ENCODE measurements at places on chromosomes 7 and 10. TPM values are rescaled to one million over a fixed set of nuclear protein-coding genes. Genes with fewer than 3 reads are reported as not detected.

DNA sequence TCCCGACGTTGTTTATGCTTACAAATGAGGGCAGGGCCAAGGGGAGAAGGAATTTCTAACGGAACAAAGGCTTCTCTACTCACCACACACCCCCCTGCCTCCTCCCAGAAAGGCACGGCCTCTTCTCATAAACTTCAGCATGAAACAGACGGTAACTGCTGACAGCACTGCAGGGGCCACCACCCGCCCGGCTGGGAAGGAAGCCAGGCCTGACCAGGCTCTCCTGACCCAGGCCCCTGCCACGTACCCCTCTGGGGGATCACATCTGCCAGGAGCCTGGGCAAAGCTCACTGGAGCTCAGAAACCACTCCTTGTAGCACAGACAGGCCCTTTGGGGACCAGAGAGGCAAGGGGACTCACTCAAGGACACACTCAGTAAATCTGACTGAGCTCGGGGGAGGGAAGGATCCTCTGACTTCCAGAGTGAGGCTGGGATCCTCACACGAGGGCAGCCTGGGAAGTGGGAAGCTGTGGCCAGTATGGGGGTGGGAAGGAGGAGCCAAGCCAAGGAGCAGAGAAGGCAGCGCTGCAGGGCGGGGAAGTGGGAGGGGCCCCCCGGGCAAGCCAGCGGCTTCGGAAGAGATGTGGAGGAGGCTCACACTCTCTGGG lies 46.1 kb downstream of the ZCCHC24 start:
- peaks cover 4% of the 10 kb centered on the region for H3K36me3 ChIP-seq
- H3K4me3 ChIP-seq, result no peak overlapping the region
- peaks cover 59% of the 10 kb centered on the region for H3K4me1 ChIP-seq

The PANK1 gene
- 7.9 TPM for total RNA-seq

The PPP1R3C gene
- 4.9 TPM for total RNA-seq

DNA sequence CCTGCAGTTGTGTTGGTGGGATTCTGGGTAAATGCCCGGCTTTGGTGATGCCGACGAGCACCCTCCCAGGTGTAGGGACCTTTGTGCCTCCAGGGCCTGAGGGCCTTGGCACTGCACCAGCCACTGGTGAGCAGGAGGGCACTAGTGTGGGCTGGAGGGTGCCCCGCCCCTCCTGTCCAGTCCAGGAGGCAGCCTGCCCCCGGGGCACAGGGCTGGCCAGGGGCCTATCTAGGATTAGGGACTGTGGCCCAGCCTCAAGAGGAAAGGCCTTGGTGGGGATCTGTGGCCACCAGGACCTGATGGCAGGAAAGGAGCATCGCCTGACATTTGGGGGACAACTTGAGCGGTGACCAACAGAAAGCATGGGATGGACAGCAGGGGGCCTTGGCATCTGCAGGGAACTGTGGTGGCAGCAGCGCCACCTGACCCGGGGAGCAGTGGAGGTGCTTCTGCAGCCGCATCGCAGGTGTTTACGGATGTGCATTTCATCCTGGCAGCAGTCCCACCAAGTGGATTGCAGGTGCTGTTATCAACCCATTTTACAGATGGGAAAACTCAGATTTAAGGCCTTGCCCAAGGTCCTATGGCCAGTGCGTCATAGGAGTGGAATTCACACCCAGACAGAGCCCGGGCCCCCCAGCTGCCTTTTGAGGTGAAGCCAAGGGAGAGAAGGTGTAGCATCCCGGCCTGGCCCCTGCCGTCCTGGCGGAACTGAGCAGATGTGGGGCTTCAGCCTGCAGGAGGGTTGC lies 11.1 kb downstream of the ZNF316 start:
- H3K27me3 ChIP-seq, result no peaks in the 10 kb centered on the region
- no peaks in the 10 kb centered on the region for H3K4me1 ChIP-seq
- no peak for DNase-seq
- H3K36me3 ChIP-seq, result peaks cover 4% of the 10 kb centered on the region

- no peak overlapping the region for H3K4me3 ChIP-seq
- H3K27ac ChIP-seq, result no peak overlapping the region
- no peaks in the 10 kb centered on the region for H3K4me1 ChIP-seq
Measured at GRCh38 chr10:30247704-30248103, 101.4 kb downstream of the MTPAP start.

DNA sequence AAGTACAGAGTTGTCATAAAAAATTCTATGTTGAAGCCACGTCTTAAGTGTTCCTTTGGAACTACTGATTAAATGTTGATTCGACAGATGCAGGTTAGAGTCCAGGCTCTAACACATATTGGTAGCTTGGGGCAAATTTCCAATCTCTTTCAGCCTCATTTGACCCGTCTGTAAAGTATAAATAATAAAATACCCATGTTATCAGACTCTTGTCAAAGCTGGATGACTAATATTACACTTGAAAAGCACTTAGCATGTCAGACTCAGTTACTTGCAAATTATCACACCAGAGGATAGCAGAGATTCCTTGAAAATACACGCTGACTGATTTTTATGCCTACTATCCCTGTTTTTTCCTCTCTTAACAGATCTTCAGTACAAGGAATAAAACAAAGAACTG lies 18.1 kb upstream of the MACC1 start:
- peaks cover 16% of the 10 kb centered on the region for H3K4me1 ChIP-seq
- no peaks in the 10 kb centered on the region for H3K36me3 ChIP-seq
- no peak overlapping the region for H3K27ac ChIP-seq
- H3K4me3 ChIP-seq, result no peak overlapping the region
- no peaks in the 10 kb centered on the region for H3K27me3 ChIP-seq
